ENCODE measurements at places on chromosomes 1 and 21.
A peak's percentile ranks its signal among the peaks of the same experiment; 100 is the strongest.

GRCh38 chr1:234706199-234706598 is 96.2 kb upstream of the IRF2BP2 start:
- no peak for DNase-seq
- no peaks in the 10 kb centered on the region for H3K36me3 ChIP-seq
- H3K4me3 ChIP-seq: no peak overlapping the region
- H3K27ac ChIP-seq: no peak overlapping the region
- peaks cover 21% of the 10 kb centered on the region for H3K4me1 ChIP-seq

- no peaks in the 10 kb centered on the region for H3K27me3 ChIP-seq
- no peak for DNase-seq
- no peak overlapping the region for H3K4me3 ChIP-seq
- no peaks in the 10 kb centered on the region for H3K4me1 ChIP-seq
Observed at GRCh38 chr1:172276120-172276818, 144.2 kb upstream of the C1orf105 start.

GRCh38 chr1:112371775-112372174 is 24.2 kb upstream of the CTTNBP2NL start:
- H3K4me3 ChIP-seq: no peak overlapping the region
- H3K27ac ChIP-seq: no peak overlapping the region
- H3K4me1 ChIP-seq: no peaks in the 10 kb centered on the region
- DNase-seq: no peak
- H3K27me3 ChIP-seq: no peaks in the 10 kb centered on the region
- no peaks in the 10 kb centered on the region for H3K36me3 ChIP-seq

- no peak overlapping the region for H3K4me3 ChIP-seq
- H3K4me1 ChIP-seq: no peaks in the 10 kb centered on the region
- no peak for DNase-seq
- H3K36me3 ChIP-seq: no peaks in the 10 kb centered on the region
- peak overlapping the region; percentile 11 for H3K27ac ChIP-seq
Observed at GRCh38 chr21:14675774-14676530, 129.8 kb upstream of the SAMSN1 start.

- H3K4me3 ChIP-seq: no peak overlapping the region
- no peaks in the 10 kb centered on the region for H3K4me1 ChIP-seq
- H3K27me3 ChIP-seq: no peaks in the 10 kb centered on the region
- DNase-seq: no peak
Observed at GRCh38 chr1:172719066-172719627, 60.2 kb downstream of the FASLG start.

DNA sequence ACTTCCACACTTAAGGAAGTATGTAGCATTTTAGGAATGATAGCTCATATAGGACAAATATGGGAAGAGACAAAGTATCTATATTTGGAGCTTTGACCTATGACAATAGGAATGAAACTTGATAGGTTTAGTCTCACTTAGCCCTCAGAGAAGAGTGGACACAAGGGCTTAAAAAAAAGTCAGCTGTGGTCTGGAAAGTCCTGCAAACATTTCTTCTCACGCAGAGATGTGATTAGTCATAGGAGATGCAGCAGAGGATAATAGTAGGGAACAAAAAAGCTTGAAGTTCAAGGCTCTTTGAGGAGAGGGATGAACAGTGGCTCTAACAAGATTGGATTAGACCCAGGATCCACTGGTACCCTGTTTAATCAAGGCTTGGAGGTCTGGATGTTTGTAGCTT is 14.8 kb upstream of the RNF220 start:
- H3K27ac ChIP-seq: no peak overlapping the region
- no peaks in the 10 kb centered on the region for H3K4me1 ChIP-seq
- no peak for DNase-seq
- H3K4me3 ChIP-seq: no peak overlapping the region
- no peaks in the 10 kb centered on the region for H3K36me3 ChIP-seq
- peaks cover 16% of the 10 kb centered on the region for H3K27me3 ChIP-seq

GRCh38 chr1:205626216-205626615 is 5.6 kb downstream of the ELK4 start:
- H3K27me3 ChIP-seq: no peaks in the 10 kb centered on the region
- no peak overlapping the region for H3K27ac ChIP-seq
- H3K4me3 ChIP-seq: no peak overlapping the region

DNA sequence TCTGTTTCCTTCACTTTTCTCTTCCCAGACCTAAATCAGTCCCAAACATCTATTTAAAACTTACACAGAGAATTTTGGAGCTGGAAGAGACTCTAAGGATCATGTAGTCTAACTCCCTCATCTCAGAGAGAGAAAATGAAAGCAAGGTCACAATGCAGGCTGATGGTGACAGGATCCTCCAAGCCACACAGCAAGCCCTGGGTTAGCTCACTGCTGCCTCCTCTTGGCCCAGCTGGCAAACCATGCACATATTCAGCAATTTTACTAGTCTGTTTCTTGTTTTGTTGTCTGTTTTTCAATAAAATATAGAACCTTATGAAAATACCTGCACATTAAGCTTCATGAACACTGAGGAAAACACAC is 27.7 kb upstream of the LY9 start:
- no peaks in the 10 kb centered on the region for H3K36me3 ChIP-seq
- no peak overlapping the region for H3K4me3 ChIP-seq
- DNase-seq: peak; percentile 73
- H3K27me3 ChIP-seq: no peaks in the 10 kb centered on the region
- peak overlapping the region; percentile 9 for H3K27ac ChIP-seq

DNA sequence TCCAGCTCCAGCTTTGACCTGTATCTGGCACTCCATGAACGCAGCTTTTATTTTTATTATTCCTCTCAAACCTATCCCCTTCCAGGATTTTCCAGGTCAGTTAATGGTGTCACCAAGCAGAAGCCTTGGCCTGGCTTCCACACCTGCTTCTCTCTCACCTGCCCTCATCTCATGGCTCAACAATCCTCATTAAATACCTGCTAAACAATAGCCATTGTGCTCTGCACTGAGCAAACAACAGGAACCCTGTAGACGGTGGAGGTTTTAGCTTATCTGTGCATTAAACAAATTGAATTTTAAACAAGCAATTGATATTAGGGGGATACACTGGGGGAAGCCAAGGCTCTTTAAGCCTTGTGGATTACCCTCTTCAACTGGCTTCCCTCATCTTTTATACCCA is 15.3 kb downstream of the PYCR2 start:
- no peaks in the 10 kb centered on the region for H3K4me1 ChIP-seq
- no peak for DNase-seq
- H3K27me3 ChIP-seq: no peaks in the 10 kb centered on the region
- no peaks in the 10 kb centered on the region for H3K36me3 ChIP-seq
- H3K27ac ChIP-seq: no peak overlapping the region

DNA sequence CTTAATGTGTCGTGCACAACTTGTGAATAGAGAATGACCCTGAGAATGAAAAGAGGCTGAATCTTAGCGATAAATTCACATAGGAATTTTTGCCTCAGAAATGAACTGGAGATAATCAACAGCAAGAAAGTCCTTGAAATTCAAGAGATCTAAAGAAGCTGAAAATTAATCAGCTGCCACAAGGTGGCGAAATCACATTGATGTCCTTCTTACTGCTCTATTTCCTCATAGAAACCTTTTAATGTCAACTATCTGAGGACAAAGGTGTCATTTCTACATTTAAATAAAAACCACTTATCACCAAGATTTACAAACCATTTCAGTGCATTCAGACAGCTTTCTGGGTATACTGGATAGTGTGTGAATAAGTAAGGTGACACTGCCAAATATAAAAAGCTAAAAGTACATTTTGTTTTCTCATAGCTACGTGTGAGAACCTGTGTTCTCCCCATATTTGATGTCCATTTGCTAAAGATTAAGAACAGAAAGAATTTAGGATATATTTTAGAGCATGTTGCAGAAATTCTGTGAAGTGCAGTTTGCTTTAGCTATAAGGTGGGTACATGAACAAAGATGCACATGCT is 485.3 kb upstream of the PTBP2 start:
- H3K4me3 ChIP-seq: no peak overlapping the region
- no peak for DNase-seq
- H3K36me3 ChIP-seq: no peaks in the 10 kb centered on the region
- H3K27ac ChIP-seq: no peak overlapping the region
- no peaks in the 10 kb centered on the region for H3K27me3 ChIP-seq

DNA sequence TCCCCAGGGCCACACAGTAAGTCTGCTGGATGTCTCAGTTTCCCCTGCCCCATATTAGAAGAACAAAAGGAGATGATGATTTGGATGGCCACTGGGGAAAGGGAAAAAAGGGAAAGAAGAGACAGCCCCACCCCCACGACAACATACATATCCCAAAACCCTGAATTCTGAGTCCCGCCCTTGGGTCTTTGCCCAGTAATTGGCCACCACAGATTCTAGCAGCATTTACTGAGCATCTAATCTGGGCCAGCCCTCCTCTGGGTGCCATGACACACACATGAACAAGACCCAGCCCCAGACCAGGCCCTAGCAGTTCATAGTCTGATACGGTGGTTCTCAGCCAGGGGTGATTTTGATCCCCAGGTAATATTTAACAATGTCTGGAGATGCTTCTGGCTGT is 5.2 kb upstream of the TTC4 start:
- DNase-seq: no peak
- H3K27me3 ChIP-seq: no peaks in the 10 kb centered on the region
- H3K4me1 ChIP-seq: no peaks in the 10 kb centered on the region
- no peak overlapping the region for H3K4me3 ChIP-seq
- H3K36me3 ChIP-seq: no peaks in the 10 kb centered on the region

GRCh38 chr1:219687779-219688178 is 74.9 kb upstream of the ZC3H11B start:
- H3K4me1 ChIP-seq: no peaks in the 10 kb centered on the region
- no peak overlapping the region for H3K4me3 ChIP-seq
- DNase-seq: no peak
- no peaks in the 10 kb centered on the region for H3K36me3 ChIP-seq
- H3K27me3 ChIP-seq: no peaks in the 10 kb centered on the region

DNA sequence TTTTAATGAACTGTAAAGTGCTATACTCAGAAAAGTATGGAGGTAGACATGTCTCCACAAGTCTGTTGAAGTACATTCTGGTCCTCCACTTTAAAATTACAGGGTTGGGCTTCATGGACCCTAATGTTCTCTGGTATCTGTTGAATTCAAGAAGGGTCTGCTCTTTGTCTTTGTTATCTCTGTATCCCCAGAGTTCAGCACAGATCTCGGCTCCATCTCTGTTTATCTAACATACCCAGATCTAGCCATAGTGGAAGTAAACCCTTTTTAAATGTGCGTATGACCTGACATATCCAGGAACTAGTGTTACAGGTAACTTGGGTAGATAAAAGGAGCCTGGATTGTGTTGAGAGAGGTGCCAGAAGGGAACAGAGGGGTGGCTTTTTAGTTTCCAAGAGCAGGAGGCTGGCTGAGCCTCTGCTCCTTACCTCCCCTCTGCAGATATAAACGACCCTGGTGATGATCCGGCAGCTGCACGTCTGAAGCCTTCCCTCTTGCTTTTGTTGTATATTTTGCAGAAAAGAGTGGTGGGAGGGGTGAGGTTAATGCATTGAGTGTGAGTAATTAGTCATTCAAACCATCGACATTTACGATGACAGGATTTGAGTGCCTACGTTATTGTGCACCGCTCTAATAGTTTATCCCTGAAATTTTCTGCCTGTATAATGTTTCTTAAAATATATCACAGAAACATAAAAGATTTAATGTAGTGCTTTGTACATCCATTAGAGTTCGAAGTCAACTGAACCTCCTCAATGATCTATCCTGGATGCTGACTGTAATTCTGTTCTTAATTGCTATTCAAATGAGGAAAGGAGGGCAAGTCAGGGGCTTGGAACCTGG is 30.8 kb downstream of the ELAVL4 start:
- no peaks in the 10 kb centered on the region for H3K27me3 ChIP-seq
- H3K36me3 ChIP-seq: no peaks in the 10 kb centered on the region
- DNase-seq: no peak
- H3K27ac ChIP-seq: no peak overlapping the region

GRCh38 chr1:53448241-53448841 is 10.9 kb upstream of the DMRTB1 start:
- H3K27ac ChIP-seq: no peak overlapping the region
- DNase-seq: no peak
- H3K27me3 ChIP-seq: peaks cover 9% of the 10 kb centered on the region
- H3K4me3 ChIP-seq: no peak overlapping the region
- H3K36me3 ChIP-seq: no peaks in the 10 kb centered on the region

- H3K27ac ChIP-seq: no peak overlapping the region
- no peak overlapping the region for H3K4me3 ChIP-seq
- H3K4me1 ChIP-seq: no peaks in the 10 kb centered on the region
- H3K36me3 ChIP-seq: no peaks in the 10 kb centered on the region
Observed at GRCh38 chr1:92411511-92411910, 75.2 kb downstream of the GFI1 start.

DNA sequence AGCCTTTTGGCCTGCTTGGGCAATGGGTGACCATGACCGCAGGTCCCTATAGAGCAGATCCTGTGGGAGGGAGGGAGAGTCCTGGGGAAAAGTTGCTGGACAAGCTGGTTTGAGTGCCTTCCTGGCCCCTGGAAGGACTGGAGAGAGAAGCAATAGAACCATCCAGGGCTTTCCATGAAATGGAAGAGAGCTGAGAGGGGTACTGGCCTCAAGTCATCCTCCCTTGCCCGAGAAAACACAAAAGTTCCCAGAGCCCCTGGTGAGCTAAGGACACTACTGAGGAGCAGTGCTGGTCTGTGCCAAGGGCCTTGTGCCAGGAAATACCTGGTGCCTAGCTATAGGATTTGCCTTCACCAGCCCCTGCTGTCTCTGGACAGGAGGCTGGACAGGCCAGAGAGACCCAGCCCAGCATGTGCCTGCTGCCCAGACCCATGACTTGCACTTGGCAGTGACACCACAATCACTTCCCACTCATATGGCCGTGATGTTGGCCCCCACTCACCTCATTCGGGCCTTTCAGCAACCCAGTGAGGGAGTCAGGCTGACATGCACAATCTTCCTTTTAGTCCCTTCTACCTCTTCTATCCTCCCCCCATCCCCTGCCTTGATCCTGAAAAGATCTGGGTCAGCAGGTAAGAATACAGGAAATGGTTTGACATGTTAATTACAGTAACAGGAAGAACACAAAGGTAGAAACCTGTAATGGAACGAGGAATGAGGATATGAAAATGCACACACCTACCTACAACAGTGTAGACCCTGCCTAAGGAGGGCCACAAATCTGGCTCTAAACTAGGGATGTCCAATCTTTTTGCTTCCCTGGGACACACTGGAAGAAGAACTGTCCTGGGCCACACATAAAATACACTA is 7.0 kb downstream of the SH3BP5L start:
- H3K4me1 ChIP-seq: peaks cover 34% of the 10 kb centered on the region
- H3K27ac ChIP-seq: no peak overlapping the region
- DNase-seq: no peak
- H3K36me3 ChIP-seq: peaks cover 50% of the 10 kb centered on the region

All from upper lobe of right lung (tissue), 1 donor.